Stimulated activated CD4-positive, alpha-beta T cell treated with anti-CD3 and anti-CD28 coated beads, Interleukin-1b, Interleukin-23, amount 100 ng/mL, for 48 hours (primary cell): ENCODE measurements at places on chromosomes 11 and 22.
A peak's percentile ranks its signal among the peaks of the same experiment; 100 is the strongest.

- no peak for DNase-seq
These were observed 179.4 kb downstream of the WNT11 start for GRCh38 chr11:76026862-76027261.

DNA sequence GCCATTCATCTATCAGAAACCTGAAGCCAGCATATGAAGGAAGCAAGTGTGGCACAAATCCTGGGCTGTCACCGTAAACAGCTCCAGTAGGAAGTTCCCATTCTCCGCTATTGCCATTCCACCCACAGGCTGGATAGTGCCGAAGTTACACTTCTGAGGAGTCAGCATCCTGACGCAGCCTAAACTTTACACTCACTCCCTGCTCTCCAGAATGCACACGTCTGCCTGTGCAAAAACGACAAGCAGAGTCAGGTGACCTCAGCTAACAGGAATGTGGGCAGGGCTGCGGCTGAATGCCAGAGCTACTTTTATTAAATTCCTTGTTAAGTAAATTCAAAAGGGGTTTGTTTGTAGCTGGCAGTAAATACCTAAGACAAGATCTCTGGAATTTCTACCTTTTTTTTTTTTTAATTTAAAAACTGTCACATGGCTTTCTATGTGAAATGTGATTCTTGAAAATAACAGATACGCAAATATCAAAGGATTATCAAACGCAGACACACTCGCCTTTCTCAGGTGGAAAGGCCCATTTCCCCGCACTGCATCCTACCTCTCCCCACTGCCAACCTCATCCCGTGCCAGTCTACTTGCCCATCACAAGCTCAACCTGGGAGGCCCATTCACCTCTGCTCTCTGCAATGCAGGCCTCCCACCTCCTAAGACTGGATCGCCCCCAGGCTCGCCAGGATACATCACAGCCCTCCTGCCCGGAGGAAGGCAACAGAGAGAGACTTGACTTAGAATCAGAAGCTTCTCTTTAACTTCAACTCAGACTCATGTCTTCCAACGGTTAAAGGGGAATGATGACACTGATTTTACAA is 33.5 kb downstream of the NFRKB start:
- DNase-seq: no peak

DNA sequence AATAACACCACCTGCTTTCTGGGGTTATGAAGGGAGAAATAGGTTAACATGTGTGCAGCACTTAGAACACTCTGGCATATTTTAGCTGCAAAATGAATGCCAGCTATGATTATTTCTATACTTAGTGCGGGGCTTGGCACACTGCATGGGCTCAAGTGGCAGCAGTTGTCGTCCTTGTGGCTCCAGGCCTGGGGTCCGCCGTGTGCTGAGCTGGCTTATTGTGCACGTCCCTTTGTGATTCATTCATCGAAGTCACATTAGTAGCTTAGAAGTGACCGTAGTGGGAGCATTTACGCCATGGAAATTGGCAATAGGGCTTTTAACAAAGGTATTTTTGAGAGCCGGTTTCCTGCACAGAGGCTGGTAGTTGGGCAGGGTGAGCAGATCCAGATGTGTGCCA is 4.2 kb downstream of the RASD2 start:
- DNase-seq: no peak

- no peak for DNase-seq
These were observed 15.1 kb downstream of the PITPNB start for GRCh38 chr22:27903805-27904473.

- no peak for DNase-seq
These were observed 48.1 kb upstream of the SHISAL1 start for GRCh38 chr22:44360668-44361381.

DNA sequence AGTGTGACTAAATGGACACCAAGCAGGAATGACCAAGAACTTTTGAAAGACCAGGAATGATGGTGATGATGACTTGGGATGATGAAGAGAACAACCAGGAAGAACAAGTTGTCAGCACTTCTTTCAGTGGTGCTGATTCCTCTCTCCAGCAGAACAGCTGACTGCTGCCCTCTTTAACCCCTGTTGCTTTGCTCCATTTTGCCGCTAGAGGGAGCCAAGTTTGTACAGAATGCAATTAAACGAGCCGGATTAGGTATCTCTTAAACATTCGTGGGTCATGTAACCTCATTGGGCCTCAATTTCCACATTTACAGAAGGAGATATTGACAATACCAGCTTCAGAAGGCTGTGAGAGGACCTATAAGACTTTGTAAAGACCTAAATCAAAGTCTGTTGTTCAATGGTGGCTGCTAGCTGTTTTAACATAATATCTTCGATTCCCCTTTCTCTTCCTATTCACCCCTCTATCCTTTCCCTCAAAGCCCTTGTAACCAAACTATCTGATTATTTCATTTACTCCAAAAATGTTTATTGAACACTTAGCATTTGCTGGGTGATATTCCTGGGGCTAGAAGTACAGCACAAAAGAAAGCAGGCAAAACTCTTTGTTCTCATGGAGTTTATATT is 1.9 kb downstream of the OR4S1 start:
- DNase-seq: peak; percentile 68

DNA sequence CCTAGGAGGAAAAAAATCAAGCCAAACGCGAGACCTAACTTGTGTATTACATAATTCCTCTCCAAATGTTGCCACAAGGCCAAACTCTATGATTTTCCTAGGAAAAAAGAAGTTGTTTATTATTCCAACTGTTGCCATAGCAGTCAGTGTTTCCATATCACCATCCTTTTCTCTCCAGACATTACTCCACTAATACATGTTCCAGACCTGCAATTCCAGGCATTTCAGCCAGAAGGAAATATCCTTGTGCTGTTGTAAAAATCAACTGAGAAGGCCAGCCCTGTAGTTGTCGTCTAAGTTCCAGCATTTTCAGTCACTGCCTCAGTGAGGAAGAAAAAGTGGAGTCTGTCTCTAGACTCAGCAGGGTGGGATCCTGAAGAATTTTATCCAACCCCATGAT is 33.1 kb upstream of the PAMR1 start:
- no peak for DNase-seq

GRCh38 chr11:122391049-122391448 is 264.5 kb upstream of the UBASH3B start:
- no peak for DNase-seq

DNA sequence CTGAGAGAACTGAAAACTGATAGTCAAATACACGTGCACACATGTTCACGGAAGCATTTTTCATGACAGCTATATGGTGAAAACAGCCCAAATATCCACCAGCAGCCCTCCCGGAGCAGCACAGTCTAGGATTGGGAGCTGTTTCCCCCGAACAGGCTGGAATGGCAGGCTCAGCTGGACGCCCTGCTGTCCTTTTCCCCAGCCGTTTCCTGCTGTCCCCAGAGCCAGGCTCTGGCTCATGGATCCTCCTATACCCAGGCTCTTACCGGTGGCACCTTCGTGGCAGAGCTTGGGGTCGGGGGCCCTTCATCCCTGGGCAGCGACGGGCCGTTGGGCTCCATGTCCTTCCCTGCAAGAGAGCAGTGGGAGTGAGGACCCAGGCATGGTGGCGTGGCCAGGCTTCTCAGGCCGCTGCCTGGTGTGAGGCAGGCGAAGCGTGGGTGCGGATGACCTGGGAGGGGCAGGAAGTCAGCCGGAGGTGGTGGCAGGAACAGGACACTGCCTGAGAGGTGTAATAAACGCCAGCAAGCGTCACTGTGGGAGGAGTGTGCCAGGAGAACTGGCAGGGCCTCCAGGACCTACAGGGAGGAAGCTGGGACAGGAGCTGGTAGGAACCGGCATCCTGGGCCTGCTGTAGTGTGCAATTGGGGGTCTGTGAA is 38.8 kb downstream of the OSBPL5 start:
- DNase-seq: no peak

GRCh38 chr11:8250981-8251615 is 12.6 kb downstream of the LMO1 start:
- no peak for DNase-seq

- no peak for DNase-seq
These were observed 228.4 kb downstream of the FAT3 start for GRCh38 chr11:92453055-92453454.

DNA sequence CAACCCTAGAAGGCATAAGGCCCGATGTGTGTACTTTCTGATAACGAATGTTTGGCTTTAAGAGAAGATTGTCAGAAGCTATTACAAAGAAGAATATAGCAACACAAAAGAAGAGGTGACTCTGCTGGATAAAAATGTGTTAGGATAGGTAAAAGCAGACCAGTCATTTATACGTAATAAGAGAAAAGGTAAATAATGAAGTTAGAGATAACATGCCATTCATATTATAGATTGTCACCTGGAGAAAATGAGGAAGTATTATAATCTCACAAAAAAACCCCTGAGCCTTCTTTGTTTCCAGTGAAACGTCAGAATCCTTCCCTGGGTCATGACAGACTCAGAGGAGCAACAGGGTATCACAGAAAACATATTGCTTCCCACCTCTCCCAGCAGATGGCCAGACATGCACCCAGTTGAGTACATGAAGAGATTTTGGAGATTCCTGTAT is 36.1 kb downstream of the PPFIA1 start:
- no peak for DNase-seq

- DNase-seq: no peak
These were observed 253.2 kb downstream of the ST3GAL4 start for GRCh38 chr11:126608658-126609057.

- no peak for DNase-seq
These were observed 26.3 kb upstream of the GNB1L start for GRCh38 chr22:19880786-19881569.

- DNase-seq: no peak
These were observed 56.6 kb downstream of the RTN4R start for GRCh38 chr22:20211409-20211996.

GRCh38 chr22:20751185-20751851 is 22.6 kb upstream of the SERPIND1 start:
- no peak for DNase-seq

- DNase-seq: no peak
These were observed 1.2 kb downstream of the DGCR2 start for GRCh38 chr22:19120829-19121630.

GRCh38 chr11:22466809-22467208 is 128.6 kb downstream of the SLC17A6 start:
- no peak for DNase-seq
